Activated CD4-positive, alpha-beta T cell treated with anti-CD3 and anti-CD28 coated beads for 24 hours (primary cell): ENCODE measurements at places on chromosomes 3 and 15.
A peak's percentile ranks its signal among the peaks of the same experiment; 100 is the strongest.

- DNase-seq, result no peak
Observed at GRCh38 chr15:41438206-41438605, 21.3 kb downstream of the RTF1 start.

DNA sequence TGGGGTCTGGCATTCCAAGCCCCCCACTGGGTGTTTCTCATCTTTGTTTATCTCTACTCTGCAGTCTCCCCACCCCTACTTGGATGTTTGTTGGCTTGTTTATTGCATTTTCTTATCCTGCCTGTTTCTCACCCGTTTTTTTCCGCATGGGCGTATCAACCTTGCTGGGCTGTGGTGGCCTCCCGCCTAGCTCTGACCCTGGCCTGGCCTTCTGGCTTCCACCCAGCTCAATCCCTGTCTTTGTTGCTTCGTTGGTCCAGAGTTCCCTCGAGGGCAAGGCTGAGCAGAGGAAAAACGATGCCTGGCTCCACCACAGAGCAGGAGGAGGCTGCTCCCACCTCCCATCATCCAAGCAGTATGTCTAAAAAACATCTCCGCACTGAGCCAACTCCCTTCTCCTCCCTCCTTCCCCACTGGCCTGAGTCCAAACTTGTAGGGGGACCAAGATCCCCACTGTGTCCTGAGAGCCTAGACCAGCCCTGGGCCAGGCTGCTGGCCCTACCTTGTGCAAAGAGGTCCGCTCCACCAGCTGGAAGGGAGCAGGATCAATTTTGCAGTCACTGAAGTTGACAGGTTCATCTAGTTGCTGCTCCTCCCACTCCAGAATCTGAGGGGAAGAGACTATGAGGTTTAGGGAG, 9.8 kb downstream of the CLCN2 start:
- no peak for DNase-seq

DNA sequence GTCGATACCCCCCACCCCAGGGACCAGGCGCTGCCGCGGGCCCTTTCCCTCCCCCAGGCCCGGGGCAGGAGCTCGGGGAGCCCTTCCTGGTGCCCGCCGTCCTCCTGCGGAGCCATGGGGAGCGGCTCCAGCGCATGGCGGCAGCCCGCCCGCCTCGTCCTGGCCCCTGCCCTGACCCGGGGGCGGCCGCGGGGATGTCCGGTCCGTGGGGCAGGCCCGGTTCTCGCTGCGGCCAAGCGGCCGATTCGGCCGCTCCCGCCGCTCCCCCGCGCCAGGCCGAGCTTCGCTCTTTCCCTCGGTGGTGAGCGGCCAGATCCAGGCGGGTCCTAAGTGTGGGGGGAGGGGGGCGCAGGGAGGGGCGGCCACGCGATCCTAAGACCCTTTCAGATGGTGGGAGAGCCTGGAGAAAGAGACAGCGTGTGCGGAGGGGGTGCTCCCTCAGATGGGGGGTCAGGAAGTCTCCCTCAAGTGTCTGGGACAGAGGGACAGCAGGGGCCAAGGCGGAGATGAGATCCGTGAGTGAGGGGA, 1.3 kb downstream of the NEIL1 start:
- DNase-seq, result no peak

- DNase-seq, result no peak
Observed at GRCh38 chr3:195291121-195291520, 20.2 kb upstream of the XXYLT1 start.

GRCh38 chr3:72661115-72661457, 187.2 kb downstream of the SHQ1 start:
- no peak for DNase-seq

- DNase-seq, result no peak
Observed at GRCh38 chr3:137769322-137770065, 5.4 kb downstream of the SOX14 start.

GRCh38 chr3:23055733-23056376, 147.3 kb upstream of the UBE2E2 start:
- DNase-seq, result no peak

- DNase-seq, result no peak
Observed at GRCh38 chr3:32117320-32117719, 10.9 kb downstream of the GPD1L start.

GRCh38 chr3:178672275-178672674, 136.0 kb downstream of the KCNMB2 start:
- no peak for DNase-seq

GRCh38 chr3:55897573-55898224, 410.6 kb upstream of the WNT5A start:
- DNase-seq, result no peak

DNA sequence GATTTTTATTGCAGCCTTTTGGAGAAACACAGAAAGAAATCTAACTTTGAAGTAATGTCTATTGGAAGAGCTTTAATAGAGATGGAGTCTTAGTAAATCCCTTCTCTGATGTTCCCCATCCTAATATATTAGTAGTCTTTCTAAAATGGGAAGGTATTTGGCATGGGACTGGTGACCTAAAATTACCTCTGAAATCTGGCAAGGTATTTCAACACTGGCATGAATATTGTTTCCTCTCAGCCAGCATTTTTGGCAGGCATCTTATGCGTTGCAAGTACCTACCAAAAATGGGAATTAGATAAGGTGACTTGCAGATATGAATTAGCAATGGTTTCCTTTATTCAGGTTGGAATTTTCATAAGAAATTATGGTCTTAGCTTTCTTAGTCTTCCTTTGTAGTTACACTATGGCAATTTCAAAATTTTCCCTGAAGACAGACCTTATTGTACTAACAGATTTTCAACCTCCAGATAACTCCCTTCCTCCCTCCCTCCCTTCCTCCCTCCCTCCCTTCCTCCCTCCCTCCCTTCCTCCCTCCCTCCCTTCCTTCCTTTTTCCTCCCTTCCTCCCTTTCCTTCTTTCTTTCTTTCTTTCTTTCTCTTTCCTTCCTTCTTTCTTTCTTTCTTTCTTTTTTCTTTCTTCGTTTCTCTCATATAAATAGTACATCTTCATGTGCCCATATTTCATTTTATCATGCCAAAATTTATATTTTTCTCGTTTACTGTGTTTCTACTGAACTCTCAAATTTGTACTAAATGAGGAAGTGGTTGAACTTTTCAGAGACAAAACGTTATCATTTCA, 168.2 kb upstream of the KCNMB2 start:
- no peak for DNase-seq

GRCh38 chr15:58932710-58933280, 684 bp downstream of the SLTM start:
- no peak for DNase-seq

DNA sequence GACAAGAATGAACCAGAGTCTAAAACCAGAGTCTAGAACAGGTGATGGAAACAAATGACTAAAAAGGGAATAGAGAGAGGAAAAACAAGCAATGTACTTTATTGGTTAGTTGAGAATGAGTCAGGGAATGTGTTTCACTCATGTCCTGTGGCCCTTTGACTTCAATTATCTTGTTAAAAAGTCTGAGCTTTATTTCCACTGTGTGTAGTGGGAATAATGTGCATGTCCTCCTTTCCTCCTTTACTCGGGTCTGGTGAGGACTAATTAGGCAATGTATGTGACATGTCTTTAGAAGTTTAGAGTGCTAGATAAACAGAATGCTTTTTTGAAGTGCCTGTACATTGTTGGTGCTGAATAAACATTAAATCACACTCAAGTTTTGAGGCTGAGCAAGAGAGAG, 21.3 kb downstream of the LSAMP start:
- no peak for DNase-seq

DNA sequence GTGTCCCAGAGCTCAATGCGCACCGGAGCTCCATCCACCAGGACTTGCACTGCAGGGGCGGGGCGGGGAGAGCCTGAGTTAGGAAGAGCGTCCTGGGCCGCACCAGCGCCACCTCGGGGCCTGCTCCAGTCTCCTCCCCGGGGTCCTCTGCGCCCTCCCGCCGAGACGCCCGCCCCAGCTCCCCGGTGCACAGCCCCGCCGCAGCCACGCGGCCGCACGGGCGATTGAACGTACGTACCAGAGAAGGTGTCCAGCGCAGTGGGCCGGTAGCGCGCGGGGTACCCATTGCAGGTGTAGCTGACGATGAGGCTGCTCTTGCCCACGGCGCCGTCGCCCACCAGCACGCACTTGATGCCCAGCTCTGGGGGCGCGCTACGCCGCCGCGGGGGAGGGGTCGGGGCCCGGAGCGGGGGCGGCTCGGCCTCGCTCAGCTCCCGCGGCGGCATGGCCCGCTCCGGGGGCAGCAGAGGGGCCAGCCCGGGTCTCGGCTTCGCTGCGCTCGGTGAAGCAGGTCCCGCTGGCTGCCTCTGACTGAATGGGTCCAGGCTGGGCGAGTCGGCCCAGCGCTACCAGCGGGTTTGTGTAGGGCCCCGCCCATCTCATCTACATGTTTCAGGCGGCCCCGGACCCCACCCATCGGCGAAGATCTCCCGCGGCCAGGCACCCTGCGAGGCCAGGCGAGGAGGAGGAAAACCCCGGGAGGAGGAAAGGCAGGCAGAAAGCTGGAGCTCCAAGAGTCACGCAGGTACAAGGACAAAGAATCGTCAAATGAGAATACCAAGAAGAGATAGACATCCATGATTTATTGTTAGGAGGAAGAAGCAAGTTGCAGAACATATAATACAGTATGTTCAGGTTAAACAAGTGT, at the start of gene RHOV:
Gene RHOV (minus strand): TSS at position 541 of the 868 bp plus-strand sequence. CDS start 95 bp downstream, at position 446.
- DNase-seq, result no peak

GRCh38 chr15:50134524-50135024, 15.5 kb upstream of the ATP8B4 start:
- no peak for DNase-seq

GRCh38 chr3:89613241-89613640, 505.8 kb downstream of the EPHA3 start:
- no peak for DNase-seq

DNA sequence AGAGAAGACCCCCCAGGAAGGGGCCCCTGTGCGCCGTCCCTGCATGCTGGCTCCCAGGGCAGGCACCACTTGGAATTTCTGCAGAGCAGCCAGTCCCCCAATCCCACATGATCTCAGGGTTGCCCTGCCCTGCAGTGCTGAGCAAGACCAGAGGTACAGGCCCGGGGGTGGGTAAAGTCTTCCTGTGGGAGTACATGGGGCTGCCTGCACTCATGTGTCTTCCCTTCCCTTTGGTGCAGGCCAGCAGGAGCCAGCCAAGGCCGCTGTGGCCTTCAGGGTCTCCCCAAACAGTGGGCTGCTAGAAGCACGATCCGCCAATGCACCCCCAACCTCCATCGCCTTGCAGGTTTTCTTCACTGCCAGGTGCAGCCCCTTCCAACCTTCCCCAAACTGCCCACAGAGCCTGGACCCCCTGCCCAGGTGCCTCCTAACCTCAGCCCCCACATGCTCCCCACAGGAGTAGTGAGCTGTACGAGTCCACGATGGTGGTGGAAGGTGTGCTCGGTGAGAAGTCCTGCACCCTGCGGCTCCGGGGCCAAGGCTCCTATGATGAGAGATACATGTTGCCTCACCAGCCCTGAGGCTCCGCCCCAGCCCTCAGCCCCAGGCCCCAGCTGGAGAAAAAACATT, 15.0 kb downstream of the ACAA1 start:
- no peak for DNase-seq

DNA sequence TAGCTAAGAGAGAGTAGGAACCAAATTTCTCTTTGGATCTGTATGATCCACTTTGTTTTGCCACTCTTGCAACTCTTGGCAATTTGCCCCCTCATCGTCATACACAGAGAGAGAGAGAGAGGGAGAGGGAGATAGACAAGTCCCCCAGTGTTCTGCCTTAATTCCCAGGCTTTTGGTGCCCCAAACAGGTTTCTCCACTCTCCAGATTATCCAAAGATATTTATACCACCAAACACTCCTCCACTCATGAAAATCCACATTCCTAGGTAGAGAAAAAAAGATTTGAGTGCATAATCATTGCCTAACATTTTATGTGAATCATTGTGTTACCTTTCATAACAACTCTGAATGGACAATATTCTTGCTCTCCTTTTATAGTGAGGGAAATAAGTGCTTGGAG, 15.3 kb downstream of the ACP3 start:
- no peak for DNase-seq

- no peak for DNase-seq
Observed at GRCh38 chr3:131151-131888, 65.2 kb upstream of the CHL1 start.

DNA sequence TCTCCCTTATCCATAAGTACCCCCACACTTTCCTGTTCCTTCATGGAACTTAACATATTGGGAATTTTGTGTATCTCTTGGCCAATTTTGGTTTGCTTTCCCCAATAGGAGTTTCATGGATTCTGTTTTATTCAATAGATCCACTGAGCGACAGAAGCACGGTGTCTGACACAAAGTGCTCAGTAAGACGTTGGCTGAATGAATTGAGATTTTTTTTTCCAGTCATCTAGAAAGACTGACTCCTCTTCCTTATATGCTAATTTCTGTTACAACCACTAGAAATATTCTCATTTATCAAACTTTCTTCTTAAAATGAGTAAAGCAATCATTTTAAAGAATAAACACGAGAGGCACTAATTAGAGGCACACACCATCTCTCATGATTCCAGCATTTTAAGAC, 48.1 kb downstream of the UBP1 start:
- no peak for DNase-seq

DNA sequence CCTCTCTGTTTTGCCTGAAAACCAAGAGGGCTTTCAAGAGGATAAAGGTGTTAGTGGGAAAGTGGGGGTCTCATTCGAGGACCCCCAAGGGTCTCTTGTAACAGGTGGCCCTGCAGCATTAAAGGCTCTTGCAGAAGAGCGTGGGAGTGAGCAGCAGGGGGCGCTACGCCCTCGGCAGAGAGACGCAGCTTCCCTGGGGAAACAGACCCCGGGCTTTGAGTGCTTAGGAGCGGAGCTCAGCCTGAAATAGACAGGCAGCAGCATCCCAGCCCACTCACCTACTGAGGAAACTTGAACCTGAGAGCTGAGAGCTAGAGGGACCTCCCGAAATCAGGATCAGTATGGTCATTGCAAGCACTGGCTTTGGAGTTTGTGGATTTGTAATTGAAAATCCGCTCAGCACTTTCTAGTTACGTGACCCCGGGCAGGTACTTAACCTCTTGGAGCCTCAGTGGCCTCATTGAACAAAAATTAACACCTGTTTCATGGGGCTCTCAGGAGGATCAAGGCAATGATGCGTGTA, 25.7 kb downstream of the RPLP1 start:
- peak; percentile 45 for DNase-seq

- DNase-seq, result no peak
Observed at GRCh38 chr3:172646439-172647015, 64.3 kb downstream of the NCEH1 start.

GRCh38 chr3:16040991-16041390, 133.5 kb upstream of the GALNT15 start:
- no peak for DNase-seq

GRCh38 chr3:34008191-34008590, 209.8 kb downstream of the PDCD6IP start:
- no peak for DNase-seq

DNA sequence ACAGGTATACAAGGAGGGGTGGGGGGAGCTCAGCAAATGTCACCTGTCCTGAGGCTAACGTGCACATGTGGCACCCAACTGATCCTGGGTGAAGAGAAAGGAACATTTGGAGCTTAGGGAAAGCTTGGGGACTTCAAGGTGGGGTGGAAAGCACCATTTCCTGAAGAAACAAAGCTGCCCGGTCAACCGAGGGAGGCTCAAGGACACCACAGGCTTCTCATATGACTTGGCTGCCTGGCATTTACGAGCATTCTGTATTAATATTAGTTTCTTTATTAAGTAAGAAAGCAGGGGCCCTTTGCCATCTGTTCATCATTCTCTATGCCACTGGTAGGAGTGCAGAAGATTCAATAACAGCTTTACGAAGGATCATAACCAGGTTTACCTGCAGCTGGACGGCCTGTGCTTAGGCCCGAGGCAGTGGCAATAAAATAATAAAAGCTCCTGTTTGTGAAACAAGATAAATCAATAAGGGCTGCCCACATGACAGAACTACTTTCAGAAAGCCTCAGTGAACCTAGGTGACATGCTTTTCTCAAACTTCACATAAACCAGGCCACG, 54.0 kb downstream of the ETV5 start:
- no peak for DNase-seq
